Colonic mucosa (tissue), 4 donors: ENCODE measurements at places on chromosomes 4 and X. TPM values are rescaled to one million over a fixed set of nuclear protein-coding genes. Genes with fewer than 3 reads are reported as not detected.

- no peaks in the 10 kb centered on the region for H3K4me1 ChIP-seq
- no peak for DNase-seq
- no peak overlapping the region for H3K4me3 ChIP-seq
- no peaks in the 10 kb centered on the region for H3K36me3 ChIP-seq
- H3K27me3 ChIP-seq: no peaks in the 10 kb centered on the region
- no peak overlapping the region for H3K27ac ChIP-seq
These were observed 207.7 kb downstream of the MGST2 start for GRCh38 chr4:139873111-139873860.

GRCh38 chr4:5930876-5931275, 38.0 kb upstream of the CRMP1 start:
- no peaks in the 10 kb centered on the region for H3K4me1 ChIP-seq
- no peak overlapping the region for H3K4me3 ChIP-seq
- H3K27me3 ChIP-seq: no peaks in the 10 kb centered on the region

GRCh38 chr4:77120886-77121508, 36.0 kb upstream of the CCNG2 start:
- H3K27me3 ChIP-seq: no peaks in the 10 kb centered on the region
- no peak overlapping the region for H3K27ac ChIP-seq
- DNase-seq: no peak
- no peaks in the 10 kb centered on the region for H3K36me3 ChIP-seq
- no peaks in the 10 kb centered on the region for H3K4me1 ChIP-seq
- no peak overlapping the region for H3K4me3 ChIP-seq

The CTAG1B gene
- not detected for total RNA-seq

- DNase-seq: no peak
- H3K36me3 ChIP-seq: no peaks in the 10 kb centered on the region
- no peaks in the 10 kb centered on the region for H3K4me1 ChIP-seq
- H3K27ac ChIP-seq: no peak overlapping the region
- no peak overlapping the region for H3K4me3 ChIP-seq
These were observed 59.3 kb downstream of the ZNF674 start for GRCh38 chrX:46485897-46486296.
